ENCODE measurements at places on chromosomes 12 and 14.

GRCh38 chr14:73027546-73027945, 640 bp upstream of the ZFYVE1 start:
- DNase-seq, result no peak

GRCh38 chr14:28157887-28158791, 608.4 kb upstream of the FOXG1 start:
- no peak for DNase-seq

- no peak for DNase-seq
Measured at GRCh38 chr14:105201925-105202513, 20.9 kb upstream of the NUDT14 start.

DNA sequence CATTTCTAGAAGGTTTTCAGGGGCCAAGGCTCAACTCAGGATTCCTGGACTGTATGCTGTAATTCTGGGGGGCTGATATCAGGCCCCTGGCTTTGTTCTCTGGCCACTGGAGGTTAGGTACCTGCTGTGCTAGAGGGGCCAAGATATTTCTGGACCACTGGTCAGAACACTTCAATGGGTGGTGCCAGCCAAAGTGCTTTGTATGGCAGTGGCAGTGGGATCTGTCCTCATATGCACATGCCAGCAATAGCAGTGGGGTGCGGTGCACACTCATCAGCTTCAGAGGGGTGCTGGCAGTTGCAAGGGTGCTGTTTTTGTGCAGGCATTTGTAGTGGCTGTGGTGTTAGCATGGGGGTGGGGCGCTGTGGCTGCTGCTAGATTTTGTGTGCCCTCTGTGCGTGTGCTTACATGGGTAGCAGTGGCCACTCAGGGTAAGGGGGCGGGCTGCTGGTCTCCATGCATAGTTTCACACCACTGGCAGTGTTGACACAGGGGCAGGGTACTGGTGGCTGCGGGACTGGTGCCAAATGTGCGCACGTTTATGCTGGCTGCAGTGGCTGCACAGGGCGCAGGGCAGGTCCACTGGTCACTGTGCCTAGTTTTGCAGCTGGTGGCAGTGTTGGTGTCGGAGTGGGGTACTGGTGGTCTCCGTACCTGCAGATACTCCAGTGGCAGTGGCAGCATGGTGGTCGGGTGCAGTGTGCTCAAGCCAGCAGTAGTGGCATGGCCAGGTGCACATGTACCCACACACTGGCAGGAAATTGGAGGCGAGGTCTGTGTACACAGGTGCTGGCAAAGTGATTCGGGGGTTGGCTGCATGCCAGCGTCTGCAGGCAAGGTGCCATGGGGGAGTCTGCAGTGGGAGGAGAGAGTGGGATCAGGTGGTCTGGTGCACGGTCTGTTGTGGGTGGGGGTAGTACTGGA, 12.6 kb downstream of the NOPCHAP1 start:
- DNase-seq, result no peak

- no peak for DNase-seq
Measured at GRCh38 chr12:43120150-43120549, 431.9 kb downstream of the ADAMTS20 start.

DNA sequence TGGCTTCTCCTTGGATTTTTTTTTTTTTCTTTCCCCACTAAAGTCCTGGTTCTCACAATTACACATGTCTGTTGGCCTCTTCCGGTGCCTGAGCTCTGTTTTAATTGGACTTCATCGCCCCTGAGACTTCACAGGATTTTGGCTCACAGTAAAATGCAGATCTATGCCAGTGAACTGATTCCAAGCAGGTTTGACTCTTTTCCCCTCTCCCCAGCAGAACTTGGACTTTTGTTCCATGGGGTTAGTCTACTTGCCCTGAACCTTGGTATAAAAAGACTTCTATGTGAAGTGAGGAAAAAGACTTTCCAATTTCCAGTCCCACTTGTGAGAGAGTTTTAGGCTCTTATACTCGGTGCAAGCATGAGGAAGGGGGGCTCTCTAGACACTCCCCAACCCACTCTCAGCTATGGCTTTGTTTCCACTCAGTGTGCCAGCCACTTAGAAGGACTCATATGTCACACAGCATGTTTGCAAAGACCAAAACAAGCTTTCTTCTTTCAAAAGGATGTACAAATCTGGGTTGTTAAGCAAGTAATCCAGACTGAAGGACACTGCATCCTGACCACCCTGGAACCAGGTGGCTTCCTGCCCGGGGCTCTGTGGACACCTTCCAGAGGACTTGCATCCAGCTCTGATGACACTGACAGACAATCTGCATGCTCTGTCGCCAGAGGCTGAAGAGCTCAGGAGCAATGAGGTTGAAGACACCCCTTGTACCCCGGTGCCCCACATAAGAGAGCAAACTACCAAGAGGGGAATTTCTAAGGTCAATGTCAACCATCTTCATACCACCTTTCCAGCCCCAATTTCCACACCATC, 221.9 kb upstream of the EGLN3 start:
- no peak for DNase-seq

Measured in stimulated activated CD8-positive, alpha-beta memory T cell treated with anti-CD3 and anti-CD28 coated beads, Interleukin-15, amount 100 ng/mL, for 4 hours (primary cell).